Activated naive CD8-positive, alpha-beta T cell treated with anti-CD3 and anti-CD28 coated beads, Interleukin-2, amount 50 U/mL, for 16 hours (primary cell): ENCODE measurements at places on chromosomes 7 and 10.

- DNase-seq: no peak
These were observed 17.6 kb downstream of the CDNF start for GRCh38 chr10:14820010-14820774.

DNA sequence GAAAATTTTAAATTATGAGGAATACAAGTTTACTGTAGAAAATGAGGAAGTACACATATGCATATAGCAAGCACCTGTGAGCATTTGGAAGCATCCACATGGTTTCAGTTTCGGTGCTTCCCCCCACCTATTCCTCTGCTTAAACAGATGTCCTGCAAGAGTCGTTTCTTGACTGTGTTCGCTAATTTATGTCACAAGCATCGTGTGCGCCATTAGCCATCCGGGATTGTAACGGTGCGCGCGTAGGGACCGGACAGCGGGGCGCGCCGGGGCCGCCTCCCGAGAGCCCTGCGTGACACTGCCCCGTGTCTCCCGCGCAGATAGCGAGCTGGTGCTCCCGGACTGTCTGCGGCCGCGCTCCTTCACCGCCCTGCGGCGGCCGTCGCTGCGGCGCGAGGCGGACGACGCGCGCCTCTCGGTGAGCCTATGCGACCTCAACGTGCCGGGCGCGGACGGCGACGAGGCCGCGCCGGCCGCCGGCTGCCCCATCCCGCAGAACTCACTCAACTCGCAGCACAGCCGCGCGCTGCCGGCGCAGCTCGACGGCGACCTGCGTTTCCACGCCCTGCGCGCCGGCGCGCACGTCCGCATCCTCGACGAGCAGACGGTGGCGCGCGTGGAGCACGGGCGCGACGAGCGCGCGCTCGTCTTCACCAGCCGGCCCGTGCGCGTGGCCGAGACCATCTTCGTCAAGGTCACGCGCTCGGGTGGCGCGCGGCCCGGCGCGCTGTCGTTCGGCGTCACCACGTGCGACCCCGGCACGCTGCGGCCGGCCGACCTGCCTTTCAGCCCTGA, 90.9 kb downstream of the NEURL1 start:
- DNase-seq: no peak

GRCh38 chr10:125039354-125039769, 97.4 kb downstream of the ZRANB1 start:
- DNase-seq: no peak

- no peak for DNase-seq
These were observed 57.7 kb upstream of the DNAJB6 start for GRCh38 chr7:157278791-157279724.

- no peak for DNase-seq
These were observed 101.5 kb downstream of the RNF216 start for GRCh38 chr7:5679813-5680473.

DNA sequence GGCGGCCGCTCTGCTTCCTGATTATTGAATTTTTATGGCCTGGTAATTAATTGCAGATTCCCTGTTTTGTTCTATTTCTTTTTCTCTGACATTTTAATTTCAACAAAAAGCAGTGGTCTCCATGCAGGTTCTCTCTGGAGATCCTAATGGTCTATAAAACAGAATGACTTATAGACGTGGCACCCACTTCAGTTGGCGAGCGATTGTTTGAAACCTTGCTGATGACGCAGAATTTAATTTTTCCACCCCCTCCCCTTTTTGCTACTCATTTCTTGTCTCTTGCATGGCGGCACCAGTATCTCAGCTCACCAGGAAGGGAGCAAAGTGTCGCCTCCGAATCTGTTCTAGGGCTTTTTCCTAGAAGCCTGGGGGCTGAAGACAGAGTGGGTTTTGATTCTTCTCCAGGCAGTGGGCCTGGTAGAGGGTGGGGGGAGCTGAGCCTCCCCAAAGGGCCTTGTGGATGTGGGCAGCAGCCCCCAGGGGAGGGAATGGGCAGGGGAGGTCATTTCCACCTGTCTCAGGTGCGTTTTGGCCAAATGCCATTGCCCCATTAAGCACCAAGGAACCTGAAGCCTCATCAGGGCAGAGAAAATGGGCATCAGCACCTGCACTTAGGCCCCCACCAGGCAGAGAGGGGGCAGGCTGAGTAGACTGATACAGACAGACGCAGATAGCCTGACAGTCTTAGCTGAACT, 3.5 kb upstream of the COMTD1 start:
- no peak for DNase-seq

GRCh38 chr7:74475243-74475986, 21.7 kb downstream of the GTF2IRD1 start:
- no peak for DNase-seq

DNA sequence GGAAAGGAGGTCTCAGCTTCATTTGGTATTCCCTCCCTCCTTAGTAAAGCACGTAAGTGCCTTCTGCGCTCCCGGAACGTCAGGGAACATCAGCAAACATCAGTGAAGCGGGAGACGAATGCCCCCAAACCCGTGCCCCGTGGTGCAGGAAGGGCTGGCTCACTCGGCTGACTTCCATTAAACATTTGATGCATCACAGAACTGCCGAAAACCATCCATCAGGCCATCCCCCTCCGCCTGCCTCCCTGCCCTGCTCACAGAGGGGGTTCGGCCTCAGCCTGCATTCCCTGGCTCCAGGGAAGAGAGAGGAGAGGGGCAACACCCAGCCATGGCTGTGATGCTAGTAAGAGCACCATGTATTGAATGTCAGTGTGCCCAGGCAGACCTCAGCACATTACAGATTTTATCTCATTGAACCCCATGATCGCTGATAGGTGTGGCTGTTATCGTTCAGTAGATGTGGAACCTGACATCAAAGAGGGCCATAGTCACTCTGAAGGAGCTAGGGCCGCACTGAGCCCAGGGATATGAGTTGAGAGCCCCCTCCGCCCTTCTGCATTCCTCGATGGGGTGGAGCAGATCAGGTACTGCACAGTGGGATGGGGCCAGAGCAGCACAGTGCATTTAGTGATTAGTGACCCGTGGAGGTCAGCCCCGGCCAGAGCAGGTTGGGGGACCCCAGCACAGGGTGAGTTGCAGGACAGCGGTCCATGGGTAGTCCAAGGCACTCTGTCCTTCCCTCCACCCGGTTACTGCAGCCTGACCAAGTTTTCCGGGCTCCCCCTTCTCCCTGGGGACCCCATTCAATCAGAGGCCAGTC, 146.4 kb downstream of the RPS24 start:
- DNase-seq: no peak

- no peak for DNase-seq
These were observed 579.0 kb upstream of the DPP6 start for GRCh38 chr7:153473185-153473584.

GRCh38 chr10:3661271-3661670, 123.7 kb downstream of the KLF6 start:
- no peak for DNase-seq

DNA sequence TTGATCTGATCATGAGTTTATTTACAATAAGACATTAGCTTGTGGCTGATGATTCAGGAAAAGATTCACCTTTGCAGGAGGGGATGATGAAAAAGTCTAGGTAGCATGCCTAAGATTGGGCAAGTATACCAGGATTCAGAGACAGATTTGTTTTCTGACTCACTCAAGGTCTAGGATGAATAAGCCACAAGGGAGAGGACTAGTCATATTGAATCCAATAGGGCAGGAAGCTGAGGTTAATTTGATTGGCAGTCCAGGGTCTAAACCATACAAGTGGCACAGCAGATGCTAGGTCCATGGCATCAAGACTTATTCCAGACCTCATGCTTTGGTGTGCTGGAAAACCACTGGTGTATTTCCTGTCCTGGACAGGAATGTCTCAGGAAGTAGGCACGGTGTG, 1133.4 kb downstream of the XPNPEP1 start:
- DNase-seq: no peak

GRCh38 chr10:117536866-117537435, 5.6 kb upstream of the EMX2 start:
- no peak for DNase-seq

DNA sequence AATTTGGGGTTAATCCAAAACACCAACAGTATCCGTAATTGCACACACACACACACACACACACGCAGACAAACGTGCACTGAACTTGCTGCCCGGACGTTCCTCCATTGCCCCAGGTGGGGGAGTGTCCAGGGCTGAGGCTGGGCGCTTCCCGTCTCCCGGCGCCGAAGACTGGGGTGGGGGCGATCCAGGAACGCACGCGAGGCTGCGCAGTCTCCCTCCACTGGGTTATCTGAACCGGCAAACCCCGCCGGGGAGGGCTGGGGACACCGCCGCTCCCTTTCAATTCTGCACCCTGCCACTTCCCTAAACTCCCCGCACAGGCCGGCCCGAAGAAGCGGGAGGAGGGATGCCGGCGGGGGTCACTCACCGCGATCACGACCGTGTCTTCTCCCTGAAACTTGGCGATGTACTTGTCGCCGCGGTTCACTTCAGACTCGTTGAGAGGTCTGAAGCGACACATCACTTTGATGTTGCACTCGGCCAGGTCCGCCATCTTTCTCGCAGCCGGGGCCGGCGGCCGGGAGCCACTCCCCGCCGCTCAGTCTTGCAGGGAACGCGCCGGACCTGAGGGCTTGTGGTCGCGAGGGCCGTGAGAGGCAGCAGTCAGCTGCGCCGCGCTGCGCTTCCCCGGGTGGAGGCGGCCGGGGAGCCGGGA, 618 bp downstream of the KIF5B start:
- DNase-seq: peak; percentile 4

- DNase-seq: no peak
These were observed 219.4 kb downstream of the SEMA3E start for GRCh38 chr7:83429493-83429892.

GRCh38 chr7:99679032-99679399, 780 bp downstream of the CYP3A5 start:
- no peak for DNase-seq

- DNase-seq: no peak
These were observed 80.8 kb downstream of the ATRNL1 start for GRCh38 chr10:115173915-115174443.

DNA sequence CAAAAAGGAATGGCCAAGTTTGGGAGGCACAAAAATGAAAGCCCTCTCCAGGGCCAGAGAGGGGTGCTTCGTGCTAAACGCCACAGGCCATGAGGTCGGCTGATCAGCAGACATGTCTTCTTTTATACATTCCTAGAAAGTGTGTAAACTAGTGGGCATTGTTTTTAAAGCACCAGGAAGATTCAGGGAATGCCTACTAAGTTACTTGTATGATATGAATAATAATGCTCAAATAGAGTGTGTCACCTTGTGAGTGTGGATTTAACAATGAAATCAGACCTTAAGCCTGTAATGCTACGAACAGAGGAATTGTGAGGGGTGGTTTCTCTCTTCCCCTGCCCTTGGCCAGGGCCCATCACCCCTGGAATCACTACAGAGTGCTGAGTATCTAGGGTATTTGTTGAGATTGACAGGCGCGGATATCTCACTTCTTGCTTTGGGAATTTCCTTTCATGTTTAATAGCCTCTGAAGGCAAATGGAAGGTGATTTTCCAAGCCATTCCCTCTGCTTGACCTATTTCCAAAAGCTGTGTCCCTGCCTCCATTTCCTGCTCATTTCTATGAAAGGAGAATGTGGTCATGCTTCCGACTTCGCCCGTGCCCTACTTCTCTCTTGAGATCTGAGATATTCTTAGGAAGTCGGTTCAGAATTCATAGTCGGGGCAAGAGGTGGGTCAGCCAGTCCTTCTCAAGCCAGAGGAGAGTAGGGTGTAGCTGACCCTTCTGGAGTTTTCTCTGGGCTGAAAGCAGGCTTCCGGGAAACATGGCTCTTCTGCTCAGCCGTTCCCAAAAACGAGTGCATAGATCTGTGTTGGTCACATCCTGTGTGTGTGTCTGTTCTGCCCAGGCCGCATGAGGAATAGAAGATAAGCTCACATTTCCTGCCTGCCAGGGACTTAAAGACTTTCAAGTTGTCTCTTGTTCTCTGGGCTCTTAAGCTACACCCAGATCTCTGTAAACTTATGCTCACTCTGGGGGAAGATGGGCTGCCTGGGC, 167.8 kb upstream of the ITGB1 start:
- no peak for DNase-seq

DNA sequence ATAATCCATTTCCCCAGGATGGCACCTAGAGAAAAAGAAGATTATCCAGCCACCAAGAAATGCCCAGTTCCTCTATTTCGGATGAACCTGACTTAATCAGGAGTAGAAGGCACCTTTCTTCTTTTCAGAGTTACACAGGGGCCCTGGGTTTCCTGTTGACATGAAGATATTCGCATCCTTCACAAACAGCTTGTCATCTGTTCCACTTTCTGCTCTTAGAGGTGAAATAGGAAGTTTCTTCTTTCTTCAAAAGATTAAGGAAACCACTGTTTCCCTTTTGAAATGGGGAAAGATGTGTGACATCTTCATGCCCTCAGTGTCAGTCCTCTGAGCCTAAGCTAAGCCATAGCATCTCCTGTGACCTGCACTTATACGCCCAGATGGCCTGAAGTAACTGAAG, 39.1 kb upstream of the RAB18 start:
- no peak for DNase-seq

DNA sequence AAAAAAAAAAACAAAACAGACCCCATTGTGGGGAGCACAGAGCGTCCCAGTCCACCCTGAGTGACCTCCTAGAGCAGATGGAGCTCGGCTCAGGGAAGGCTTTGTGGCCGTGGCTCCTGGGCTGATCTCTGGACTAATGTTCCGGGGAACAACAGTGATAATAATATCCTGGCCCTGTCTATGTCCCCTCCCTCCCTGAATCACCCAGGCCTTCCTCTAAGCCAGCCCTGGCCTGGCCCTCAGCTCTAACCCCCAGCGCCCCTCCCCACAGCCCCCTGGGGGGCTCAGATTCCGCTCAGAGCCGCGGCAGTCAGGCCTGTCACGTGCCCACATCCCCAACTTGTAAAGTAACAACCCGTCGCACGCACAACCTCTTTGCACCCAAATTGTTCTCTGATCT, 48.3 kb downstream of the MICALL2 start:
- no peak for DNase-seq

GRCh38 chr7:21430575-21430954, 2.7 kb downstream of the SP4 start:
- no peak for DNase-seq

DNA sequence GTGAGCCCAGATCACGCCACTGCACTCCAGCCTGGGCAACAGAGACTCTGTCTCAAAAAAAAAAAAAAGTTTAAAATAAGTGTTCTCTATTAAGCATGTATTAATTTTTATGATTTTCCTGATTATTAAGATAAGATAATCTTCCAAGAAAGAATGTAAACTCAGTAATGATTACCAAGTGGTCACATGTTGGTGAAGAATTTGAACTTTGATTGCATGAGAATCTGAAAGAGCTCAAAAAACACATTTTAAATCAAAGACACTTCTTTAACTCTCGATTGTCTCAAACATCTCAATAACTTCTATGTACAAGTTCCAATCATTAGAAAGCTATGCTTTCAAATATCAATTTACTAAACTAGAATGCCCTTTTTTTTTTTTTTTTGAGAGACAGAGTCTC, 33.8 kb downstream of the SNX8 start:
- DNase-seq: no peak

DNA sequence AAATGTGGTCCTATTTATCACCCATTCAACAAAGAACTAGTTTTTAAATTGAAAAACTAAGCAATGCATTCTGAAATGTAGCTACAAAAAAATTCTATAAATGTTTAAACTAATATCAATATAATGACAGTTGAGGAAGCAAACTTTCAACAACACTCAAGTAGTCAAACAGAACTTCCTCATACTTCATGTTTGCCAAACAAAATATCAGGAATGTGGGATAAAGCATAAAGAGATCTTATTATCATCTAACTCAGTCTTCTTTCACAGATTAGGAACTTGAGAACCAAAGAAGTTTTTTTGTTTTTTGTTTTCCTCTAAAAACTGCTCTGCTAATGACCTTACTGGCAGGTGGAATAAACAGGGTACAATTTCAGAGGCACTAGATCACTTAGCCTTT, 116.2 kb downstream of the JAZF1 start:
- no peak for DNase-seq
